Occipital lobe (tissue), 3 donors: ENCODE measurements at places on chromosomes 11 and 22.

DNA sequence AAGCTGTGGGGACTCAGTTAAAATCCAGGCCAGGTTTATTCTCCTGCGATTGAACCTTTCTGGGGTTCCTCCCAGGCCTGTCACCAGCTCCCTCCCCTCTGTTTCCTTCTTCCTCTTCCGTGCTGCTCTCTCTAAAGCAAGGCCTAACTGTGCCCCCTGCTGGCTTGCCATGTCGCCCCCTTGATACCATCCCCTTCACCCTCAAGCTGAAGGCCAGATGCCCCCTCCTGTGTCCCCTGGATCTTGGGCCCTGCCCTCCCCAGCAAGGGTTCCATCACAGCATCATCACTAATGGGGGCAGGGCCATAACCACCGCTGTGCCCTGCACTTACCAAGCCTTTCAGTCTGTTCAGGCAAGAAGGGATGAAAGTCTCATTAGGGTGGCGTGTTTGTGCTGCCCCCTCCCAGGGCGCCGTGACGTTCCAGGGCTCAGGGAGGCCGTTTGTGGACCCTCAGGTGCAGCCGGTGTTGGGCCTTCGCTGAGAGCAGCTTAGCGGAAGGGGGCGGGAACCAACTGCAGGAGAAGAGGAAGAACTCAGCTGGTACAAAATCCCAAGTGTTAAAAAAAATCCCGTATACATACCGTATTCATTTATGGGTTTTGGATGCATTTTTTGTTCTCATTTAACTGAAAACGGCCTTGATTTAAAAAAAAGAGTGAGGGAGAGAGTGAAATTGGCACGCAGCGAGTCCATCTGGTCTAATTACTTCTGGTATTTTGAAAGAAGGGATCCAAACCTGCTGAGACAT lies 69.9 kb downstream of the MPPED1 start:
- no peak for DNase-seq

- no peak for DNase-seq
Measured at GRCh38 chr22:39997421-39997820, 2.7 kb downstream of the FAM83F start.

DNA sequence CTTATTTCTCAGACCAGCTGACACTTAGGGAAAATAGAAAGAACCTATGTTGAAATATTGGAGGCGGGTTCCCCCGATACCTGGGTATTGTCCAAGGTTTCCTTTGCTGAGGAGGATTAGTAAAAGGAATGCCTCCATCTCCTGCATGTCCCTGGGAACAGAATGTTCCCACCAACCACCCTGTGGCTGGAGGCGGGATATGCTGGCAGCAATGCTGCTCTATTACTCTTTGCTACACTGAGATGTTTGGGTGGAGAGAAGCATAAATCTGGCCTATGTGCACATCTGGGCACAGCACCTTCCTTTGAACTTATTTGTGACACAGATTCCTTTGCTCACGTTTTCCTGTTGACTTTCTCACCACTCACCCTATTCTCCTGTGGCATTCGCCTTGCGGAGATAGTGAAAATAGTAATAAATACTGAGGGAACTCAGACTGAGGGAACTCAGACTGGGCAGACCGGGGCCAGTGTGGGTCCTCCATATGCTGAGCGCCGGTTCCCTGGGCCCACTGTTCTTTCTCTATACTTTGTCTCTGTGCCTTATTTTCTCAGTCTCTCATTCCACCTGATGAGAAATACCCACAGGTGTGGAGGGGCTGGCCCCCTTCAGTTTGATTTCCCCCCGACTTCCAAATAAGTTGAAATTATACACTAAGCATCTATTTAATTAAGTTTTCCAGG lies 32.1 kb downstream of the IGLL1 start:
- no peak for DNase-seq

DNA sequence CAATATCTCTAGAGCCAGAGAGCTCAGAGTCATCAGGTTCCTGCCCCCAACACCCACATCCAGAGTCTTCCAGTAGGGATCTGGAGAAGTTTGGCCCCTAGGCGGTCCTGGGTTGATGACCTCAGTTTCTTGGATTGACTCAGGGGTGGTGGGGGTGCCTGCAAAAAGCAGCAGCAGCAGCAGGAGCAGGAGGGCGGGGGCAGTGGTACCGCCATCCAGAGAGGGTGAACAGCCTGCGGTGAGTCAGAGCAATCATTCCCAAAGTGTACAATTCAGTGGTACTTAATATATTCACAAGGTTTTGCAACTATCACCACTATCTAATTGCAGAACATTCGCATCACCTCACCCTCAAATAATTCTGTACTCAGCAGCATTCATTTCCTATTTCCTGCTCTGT lies 9.9 kb upstream of the SEC14L3 start:
- no peak for DNase-seq

DNA sequence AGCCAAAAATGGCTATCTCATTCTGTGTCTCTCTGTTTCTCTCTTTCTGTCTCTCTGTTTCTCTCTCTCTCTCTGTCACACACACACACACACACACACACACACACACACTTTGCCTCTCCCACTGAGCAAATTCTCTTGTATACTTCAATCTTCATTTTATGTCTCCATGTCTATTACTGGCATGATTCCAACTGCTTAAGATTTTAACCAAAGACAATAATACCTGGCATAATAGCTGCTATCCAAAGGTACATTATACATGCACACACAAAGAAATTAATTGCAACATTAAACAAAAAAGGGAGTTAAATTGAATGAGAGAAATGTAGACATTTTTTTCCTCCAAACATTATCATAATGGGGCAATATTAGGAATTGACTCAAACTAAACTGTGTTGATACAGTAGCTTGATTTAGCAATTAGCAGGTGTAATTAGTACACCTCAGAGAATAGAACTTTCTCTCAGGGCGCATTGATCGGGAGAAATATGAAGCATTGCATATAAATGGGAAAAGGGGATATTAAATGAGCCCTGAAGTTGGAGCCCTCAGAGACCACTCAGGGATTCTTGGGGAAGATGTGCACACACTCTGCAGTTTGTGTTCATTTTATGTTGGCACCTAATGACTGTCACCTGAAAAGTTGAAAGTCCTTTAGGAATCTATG lies 17.4 kb upstream of the SLC1A2 start:
- no peak for DNase-seq

- DNase-seq = no peak
Measured at GRCh38 chr11:104784684-104785460, 113.4 kb downstream of the CASP12 start.

GRCh38 chr11:59263225-59263894 lies 50.6 kb upstream of the MPEG1 start:
- no peak for DNase-seq

- DNase-seq = no peak
Measured at GRCh38 chr11:60633645-60634044, 65.8 kb upstream of the MS4A8 start.

GRCh38 chr22:34017205-34017604 lies 96.9 kb upstream of the LARGE1 start:
- DNase-seq = no peak
